ENCODE measurements at places on chromosomes 2 and 18.

DNA sequence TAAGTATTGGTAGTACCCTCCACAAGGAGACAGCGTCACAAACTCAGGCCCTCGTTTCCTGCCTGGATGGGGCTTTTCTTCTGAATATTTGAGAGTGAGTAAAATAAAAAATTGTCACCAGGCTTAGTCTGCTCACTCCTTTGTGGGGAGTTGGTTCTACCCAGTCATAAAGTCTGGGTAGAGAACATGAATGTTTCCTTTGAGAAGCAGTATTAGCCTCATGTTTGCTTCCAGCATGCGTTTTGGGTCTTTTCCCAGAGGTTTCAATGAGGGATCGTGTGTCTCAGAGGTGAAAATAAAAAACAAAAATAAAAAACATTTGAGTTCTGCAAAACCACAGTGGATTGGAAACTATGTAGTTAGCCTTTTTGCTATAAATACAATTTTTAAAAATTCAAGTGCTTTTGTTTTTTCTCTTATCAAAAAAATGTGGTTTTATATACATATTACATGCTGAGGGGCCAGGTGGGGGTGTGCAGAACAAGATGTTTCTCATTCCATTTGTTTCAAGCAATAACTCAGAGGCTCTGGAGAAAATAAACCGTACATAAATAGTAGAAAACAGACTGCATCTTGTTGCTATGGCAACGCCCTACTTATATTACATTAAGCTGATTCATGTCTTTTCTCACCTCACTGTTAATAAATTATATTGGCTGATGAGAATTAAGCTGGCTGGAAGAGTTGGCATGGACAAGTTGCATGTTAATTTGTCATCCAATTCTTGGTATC lies 225.4 kb upstream of the FBXO11 start:
- no peak for DNase-seq

- no peak for DNase-seq
Observed at GRCh38 chr2:160615706-160616105, 122.1 kb upstream of the RBMS1 start.

DNA sequence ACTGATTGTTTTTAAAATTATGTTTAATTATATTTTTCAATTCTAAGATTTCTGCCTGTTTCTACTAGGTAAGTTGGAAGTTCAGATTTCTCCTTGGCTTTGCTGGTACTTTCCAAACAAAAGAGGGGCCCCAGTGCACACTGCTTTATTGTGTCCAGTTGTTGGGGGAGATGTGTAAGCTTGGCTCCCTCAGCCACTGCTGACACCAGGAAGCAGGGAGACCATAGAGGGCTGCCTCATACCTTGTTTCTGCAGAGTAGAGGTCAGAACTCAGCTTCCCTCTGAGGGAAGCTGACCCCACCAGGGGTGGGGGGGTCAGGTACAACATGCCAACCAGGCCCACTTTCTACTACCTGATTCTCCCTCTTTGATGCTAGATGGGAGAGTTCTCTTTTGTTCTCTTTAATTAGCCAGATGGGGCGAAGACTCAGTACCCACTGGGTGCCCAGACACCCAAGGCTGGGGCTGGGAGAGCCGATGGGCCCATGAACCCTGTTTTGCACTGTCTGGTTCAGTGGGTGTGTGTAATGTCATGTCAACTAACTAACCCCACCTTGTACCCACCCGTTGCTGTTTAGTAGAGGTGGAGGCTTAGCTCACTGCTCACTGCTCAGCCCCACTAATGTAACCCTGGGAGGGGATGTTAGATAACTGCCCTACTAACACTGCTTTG lies 14.7 kb downstream of the BCL2L11 start:
- DNase-seq = no peak

DNA sequence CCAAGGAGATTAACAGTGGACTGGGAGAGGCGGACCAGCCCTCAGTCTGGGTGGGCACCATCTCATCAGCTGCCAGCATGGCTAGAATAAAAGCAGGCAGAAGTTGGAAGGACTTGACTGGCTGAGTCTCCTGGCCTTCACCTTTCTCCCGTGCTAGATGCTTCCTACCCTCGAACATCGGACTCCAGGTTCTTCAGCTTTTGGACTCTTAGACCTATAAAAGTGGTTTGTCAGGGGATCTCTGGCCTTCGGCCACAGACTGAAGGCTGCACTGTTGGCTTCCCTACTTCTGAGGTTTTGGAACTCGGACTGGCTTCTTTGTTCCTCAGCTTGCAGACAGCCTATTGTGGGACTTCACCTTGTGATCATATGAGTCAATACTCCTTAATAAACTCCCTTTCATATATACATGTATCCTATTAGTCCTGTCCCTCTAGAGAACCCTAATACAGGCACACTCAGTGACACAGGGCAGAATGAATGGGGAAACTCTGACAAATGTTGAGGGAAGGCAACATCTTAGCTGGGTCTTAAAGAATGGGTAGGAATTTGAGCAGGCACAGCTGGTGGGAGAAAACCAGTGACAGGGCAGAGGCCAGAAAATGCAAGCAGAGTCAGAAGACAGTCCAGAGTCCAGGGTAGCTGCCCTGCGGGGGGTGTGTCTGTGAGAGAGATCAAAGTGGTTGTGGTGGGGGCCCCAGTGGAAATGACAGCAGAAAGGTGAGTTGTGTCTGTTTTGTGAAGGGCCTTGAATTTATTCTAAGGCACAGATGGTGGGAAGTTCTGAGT lies 108.1 kb upstream of the CD302 start:
- DNase-seq = no peak

GRCh38 chr18:54932472-54932871 lies 26.8 kb downstream of the CCDC68 start:
- no peak for DNase-seq

DNA sequence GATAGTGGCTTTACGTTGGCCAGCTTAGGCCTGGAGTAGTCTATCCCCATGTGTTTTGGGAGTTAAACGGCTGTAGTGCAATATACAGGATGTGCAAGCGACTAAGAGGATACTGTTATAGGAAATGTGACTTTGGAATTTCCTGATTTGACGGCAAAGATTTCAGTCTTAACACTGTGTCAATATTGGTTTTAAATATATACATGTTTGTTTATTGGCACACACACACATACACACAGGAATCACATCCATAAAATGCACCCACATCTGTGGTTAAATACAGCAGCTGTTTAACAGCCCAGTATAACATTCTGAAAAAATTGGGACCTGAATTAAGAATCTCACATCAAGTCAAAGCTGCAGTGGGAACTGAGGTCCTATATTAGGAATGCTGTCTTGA lies 347.1 kb downstream of the TXNL1 start:
- no peak for DNase-seq

DNA sequence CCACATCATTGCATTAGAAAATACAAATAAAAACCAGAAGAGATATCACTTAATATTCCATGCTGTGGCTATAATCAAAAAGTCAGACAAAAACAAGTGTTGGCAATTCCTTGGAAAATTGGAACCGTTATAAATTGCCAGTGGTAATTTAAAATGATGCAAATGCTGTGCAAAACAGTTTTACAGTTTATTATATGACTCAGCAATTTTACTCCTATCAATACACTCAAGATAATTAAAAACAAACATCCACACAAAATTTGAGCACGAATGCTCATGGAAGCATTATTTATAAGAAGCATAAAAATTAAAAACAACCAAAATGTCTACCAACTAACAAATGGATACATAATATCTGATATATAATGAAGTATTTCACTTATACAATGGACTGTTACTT lies 728.8 kb downstream of the CBLN2 start:
- DNase-seq = no peak

- DNase-seq = no peak
Observed at GRCh38 chr2:12469141-12469561, 247.6 kb upstream of the TRIB2 start.

DNA sequence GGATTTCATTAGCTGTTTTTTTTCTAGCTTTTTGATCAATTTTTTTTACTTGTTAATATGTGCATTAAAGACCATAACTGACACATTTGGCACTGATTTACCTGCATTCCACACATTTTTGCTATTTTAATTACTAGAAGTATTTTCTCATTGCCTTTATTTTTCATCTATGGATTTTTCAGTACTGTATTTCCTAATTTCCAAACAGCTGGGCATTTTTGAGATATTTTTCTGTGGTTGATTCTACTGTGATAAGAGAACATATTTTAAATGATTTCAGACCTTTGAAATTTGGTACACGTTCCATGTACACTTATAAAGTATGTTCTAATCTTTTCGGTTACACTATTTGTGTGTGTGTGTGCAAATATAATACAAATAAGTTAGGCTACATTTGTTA lies 135.3 kb downstream of the PARD3B start:
- DNase-seq = no peak

GRCh38 chr2:28185891-28186290 lies 206.8 kb upstream of the FOSL2 start:
- DNase-seq = no peak

GRCh38 chr2:46486436-46486835 lies 7.1 kb downstream of the TMEM247 start:
- DNase-seq = no peak

DNA sequence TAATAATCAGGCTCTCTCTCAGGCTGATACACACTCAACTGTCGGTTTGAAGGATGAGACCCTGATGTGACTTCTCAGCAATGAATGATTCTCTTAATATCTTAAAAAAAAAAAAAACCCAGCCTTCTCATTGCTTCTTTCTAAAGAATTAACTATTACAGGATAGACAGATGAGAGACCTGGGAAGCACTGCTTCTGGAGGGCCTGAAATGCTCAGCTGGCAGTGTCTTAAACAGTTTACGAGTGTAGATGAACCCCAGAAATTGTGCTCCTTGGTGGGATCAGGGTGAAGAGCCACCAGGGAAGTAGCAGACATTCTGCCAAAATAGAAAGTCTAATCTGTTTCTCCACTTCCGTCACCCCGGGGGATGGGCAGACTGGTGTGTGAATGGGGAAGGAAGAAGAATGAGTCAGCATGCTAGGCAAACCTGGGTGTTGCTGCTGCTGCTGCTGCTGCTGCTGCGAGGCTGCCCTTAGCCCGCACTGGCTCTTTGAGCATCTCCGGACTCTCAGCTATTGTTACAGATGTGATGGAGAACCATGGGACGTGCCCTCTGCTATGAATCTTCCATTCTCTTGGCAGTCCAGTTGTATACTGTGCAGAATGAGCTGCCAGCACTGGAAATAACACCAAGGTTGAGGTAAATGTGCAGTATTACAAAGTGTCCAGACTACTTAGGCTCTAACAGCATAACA lies 158.4 kb downstream of the SETBP1 start:
- DNase-seq = no peak

GRCh38 chr2:146437712-146438111 lies 1407.1 kb upstream of the ACVR2A start:
- no peak for DNase-seq

GRCh38 chr2:40097691-40098385 lies 318.8 kb upstream of the THUMPD2 start:
- DNase-seq = no peak

- peak; percentile 47 for DNase-seq
Observed at GRCh38 chr2:219713110-219713509, 85.7 kb downstream of the SLC4A3 start.

DNA sequence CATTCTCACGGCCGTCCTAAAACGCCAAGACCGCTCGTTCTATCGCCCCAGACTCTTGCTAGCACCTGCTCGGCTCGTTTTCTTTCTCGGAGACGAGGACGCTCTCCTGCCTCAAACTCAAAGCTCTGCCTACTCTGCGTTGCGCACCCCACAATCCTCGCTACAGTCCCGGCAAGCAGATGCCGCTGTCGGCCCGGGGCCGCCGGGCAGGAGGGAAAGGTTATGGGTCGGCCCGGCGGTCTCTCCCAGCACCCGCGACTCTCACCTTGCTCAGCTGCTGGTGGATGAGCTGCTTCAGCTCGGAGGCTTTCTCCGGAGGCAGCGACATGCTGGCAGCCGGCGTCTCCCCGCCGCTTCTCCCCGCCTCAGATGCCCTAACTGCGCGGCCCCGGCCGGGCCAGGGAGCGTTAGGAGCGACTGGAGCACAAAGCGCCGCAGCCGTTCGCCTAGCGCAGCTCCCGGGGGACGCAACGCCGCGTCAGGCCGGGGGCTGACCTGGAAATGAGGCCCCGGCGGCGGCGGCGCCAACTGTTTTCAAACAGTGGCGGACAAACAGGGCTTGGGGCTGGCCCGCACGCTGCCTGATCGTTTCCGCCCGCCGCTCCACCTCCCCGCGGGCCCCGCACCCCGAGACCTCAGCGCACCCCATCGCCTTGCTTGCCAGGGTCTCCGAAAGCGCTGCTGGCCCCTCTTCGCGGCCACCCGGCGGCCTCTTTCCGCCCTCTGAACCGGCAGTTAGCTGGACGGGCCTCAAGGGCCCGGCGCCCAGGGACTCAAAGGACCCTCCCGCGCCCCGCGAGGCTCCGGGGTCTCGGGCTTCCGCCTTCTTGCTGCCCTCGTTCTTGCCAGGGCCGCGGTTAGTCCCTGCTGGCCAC lies at the start of the genes CEP76 and PSMG2:
TSS of gene CEP76 (minus strand) at position 503 of the 875 bp plus-strand sequence. CDS start at position 328, 175 bp downstream.
TSS of gene PSMG2 (plus strand) at position 822 of the 875 bp plus-strand sequence. CDS start 66 bp downstream, outside the sequence.
- DNase-seq = peak; percentile 84

DNA sequence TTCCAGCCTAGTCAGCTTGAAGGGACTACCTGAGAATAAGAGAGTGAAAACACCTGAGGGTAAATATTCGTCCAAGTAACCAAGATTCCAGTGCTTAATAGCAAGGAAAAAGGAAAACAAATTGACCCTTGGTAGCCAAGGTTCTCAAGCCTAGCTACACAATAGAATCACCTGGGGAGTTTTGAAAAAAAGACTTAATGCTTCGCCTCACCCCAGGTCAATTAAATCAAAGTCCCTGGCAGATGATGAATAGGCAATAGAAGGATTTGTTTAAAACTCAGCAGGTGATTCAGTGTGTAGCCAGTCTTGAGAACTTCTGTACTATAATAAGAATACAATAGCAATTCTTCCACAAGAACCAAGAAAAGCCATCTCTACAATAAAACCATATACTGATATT lies 500.2 kb downstream of the XIRP2 start:
- DNase-seq = no peak

DNA sequence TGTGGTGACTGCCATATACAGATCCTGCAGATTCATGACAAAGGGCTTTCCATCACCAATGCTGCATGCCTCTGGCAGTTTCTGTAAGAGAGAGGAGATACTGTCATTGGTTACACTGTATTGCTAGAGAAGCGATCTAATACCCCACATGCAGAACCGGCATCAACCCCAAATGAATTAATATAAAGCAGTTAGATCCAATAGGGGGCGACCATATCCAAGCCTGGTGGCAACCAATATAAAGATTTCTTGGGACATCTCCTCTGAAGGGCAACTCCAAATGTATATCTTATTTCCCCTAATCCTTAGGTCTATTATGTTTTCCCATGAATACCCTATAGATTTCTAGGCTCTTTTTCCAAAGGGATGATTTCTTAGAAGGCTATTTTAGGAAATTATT lies 17.4 kb upstream of the IHH start:
- DNase-seq = no peak

- no peak for DNase-seq
Observed at GRCh38 chr18:45081566-45082181, 401.0 kb downstream of the SETBP1 start.

GRCh38 chr2:9721344-9721743 lies 90.5 kb upstream of the YWHAQ start:
- no peak for DNase-seq
